Stimulated activated CD4-positive, alpha-beta T cell treated with anti-CD3 and anti-CD28 coated beads, TNF-alpha, amount 100 ng/mL, for 48 hours (primary cell): ENCODE measurements at places on chromosomes 5 and 9.

- DNase-seq: no peak
Observed at GRCh38 chr5:120769312-120769872, 305.3 kb downstream of the PRR16 start.

- DNase-seq: no peak
Observed at GRCh38 chr5:113692891-113693457, 179.5 kb downstream of the YTHDC2 start.

GRCh38 chr9:91211414-91211813 lies 150.3 kb downstream of the AUH start:
- no peak for DNase-seq

- no peak for DNase-seq
Observed at GRCh38 chr5:2515180-2515764, 236.2 kb downstream of the IRX2 start.

- no peak for DNase-seq
Observed at GRCh38 chr5:76679231-76679630, 36.7 kb upstream of the F2R start.

DNA sequence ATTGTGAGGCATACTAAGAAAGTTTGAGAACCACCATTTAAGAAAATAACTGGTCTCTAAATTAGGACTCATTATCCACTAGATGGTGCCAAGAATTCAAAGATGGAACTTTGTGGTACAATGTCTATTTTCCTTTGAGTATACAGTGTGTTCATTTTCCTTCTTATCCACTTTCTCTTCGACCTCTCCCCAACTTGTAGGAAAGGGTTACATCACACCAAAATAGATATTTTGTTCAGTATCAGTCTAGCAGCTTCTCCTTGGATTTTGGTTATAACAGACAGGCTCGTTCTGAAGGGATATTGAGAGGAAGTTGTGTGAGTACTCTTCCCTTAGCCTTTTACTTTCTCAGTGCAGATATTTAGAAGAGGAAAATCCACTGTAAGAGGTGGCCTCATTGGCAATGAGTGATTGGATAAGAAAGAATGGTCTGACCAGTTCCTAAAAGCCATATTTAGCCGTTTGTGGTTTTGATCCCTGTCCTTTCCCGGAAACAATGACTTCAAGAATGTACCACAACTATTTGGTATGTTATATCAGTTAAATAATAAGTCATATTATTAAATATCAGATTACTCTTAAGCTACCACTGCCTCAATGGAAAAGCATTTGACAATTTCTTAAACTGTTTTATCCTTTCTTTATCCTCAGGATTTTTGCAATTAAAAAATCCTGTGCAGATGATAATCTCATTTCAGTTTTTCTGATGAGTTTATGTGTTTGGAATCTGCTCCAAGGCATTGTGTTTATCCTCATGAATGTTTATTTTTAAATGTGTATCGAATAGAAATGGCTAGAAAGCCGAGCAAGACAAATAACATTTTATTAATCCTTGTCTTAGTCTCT lies 69.0 kb upstream of the GRAMD2B start:
- DNase-seq: no peak

DNA sequence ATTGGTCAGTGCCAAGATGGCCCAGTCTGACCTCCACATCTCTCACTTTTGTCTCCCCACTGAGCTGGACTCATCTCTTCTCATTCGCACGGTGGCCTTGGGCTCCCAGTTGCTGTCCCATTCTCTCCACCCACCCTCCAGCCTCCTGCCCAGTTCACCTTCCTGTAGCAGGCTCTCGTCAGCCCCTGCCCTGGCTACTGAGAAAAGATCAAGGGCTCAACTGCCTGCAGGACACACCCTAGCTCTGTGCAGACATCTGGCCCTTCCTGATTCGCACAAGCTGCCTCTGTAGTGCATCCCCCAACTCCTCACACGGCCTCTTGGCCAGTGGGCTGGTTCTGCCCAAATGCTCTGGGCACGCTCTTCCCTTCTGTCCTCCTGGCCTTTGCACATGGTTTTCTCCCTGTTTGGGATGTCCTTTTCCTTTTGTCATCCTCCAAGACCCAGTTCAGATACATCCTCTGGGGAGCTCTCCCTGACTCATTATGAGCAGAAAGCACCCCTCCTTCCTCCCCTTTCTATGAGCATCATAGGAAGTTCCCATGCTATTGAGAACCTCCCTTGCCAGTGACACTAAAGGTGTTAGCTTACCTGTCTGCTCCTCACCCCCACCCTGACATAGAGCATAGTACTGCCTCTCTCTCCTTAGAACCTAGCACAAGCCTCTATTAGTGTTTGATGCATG lies 78.5 kb upstream of the TGFBR1 start:
- no peak for DNase-seq

DNA sequence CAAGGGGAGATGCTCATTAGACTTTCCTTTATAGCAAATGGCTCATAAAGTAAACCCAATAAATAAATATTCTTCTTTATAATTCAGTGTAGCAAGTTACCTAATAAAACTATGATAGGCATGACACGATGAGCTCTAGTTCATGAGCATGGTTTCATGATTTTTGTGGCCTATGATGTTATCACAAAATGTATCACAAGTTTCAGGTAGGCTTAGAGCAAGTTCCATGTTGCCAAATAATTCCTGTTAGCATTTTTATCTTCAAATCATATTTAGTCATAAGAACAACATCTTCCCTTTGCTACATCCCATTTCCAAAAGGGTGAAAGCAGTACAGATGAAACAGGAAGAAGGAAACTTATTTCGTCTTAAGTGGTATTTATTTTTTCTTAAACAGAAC lies 200.2 kb downstream of the ENC1 start:
- DNase-seq: no peak

GRCh38 chr9:89595646-89596045 lies 9.2 kb upstream of the GADD45G start:
- no peak for DNase-seq

DNA sequence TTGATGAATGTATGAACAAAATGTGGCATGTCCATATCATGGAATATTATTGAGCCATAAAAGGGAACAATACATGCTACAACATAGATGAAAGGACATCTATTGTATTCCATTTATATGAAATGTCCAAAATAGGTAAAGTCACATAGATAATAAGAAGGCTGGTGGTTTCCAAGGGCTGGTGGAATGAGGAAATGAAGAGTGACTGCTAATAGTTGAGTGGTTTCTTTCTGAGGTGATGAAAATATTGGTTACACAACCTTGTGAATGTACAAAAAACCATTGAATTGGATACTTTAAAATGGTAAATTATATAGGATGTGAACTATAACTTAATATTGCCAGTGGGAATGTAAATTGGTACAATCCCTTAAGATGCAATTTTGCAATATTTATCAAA lies 5.2 kb downstream of the ARSB start:
- DNase-seq: no peak
